ENCODE measurements at places on chromosomes 2 and 18.

- DNase-seq = no peak
These were observed 86.4 kb upstream of the MAP4K3 start for GRCh38 chr2:39523308-39524044.

DNA sequence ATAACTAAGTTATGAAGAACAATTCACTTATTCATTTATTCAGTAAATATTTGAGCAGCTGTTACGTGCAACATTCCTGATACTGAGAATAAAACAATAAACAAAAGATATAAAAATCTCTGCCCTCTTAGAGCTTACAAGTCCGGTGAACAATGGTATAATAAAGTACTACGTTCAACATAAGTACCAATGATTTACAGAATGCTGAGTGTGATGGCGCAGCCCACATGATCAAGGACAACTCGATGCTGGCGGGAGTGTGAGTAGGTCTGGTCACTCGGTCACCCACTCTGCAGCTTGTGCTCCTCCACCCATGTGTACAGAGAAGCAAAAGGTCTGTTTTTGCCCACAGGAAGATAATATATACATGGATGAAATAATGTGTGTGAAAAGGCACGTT lies 254.3 kb downstream of the BCL11A start:
- DNase-seq = no peak

GRCh38 chr2:69376403-69376802 lies 10.6 kb downstream of the GFPT1 start:
- DNase-seq = no peak

DNA sequence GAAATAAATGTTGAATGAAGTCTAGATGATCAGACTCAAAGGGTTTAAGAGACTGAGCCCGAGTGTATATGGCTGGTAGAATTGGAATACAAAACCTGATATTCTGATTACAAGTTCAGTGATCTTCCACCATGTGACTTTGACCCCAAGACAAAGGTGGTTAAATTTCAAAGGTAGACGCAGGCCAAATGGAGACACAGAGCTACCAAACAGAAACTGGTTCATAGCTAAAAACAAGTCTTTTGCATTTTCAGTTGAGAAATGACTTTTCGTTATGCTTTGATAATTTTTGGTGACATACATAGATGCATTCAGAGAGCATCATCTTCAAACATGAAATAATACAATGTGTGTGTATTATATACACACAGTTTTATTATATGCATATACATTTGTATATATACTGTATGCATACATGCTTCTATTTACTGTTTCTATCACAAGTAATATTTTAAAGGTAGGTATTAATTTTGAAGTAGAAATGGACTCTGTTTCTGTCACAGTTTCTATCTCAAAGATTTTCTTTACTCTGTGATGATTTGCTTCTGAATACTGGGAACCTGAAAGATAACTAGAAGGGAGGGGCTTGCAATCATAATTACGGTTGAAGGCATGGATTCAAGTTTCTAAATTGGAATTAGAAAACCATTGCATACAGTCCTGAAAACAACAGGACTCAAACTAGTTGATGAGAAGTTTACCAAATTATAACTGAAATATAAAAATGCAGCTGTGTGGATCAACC lies 142.3 kb downstream of the ABCA12 start:
- no peak for DNase-seq

DNA sequence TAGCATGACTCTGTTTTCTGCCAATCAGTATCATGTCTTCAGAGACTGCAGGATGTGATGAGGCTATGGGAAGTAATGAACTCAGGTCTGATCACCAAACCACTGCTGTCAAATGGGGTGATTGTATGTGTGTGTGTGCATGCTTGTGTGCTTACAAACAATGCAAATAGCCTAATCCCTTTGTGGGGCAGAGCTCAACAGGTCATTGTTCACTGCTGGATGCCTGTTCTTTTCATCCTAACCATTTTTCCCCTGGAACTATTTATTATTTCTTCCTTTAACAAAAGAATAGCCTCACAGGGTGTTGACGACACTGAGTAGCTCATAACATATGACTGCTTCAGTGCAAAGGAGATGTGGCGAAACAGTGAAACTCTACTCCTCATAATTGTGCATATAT lies 55.9 kb downstream of the NXPH2 start:
- DNase-seq = no peak
